ENCODE measurements at places on chromosomes 6 and 20.

- no peak for DNase-seq
Observed at GRCh38 chr20:33647603-33648395, 14.3 kb upstream of the C20orf144 start.

DNA sequence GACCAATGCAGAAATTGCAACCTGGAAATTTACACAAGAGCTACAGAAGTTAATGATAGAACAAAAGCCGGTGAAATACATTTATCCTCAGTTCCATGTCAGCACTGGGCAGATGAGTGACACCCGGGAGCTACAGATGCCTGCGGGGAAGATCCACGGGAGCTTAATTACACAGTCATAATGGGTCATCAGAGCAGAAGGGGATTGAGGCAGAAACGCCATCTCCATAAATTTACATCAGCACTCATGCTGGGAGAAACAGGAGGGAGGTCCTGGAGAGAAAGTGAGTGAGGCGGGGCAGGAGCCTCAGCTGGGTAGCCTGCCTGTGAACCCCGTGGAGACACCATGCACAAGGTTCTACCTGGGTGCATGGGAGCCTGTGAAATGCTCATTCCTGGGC, 37.6 kb upstream of the CST7 start:
- no peak for DNase-seq

- DNase-seq, result no peak
Observed at GRCh38 chr6:36069573-36069972, 42.0 kb downstream of the MAPK14 start.

DNA sequence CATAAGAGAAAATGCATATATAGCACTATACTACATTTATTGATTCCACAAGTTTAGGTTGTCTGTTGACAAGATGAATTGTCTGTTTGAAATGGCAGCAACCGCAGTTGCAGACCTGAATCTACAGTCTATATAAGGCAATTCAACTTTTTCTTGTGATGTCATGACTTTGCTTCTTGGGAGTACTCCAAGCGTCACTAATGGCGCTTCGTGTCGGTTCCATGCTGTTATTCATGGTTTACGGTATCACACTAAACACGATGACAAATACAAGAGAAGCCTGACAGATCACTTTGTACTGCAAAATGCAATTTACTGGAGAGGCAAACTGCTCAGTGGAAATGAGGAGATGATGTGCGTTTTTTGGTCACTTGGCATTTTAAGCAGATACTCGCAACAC, 280.3 kb upstream of the TCF21 start:
- no peak for DNase-seq

- DNase-seq, result no peak
Observed at GRCh38 chr6:73177221-73177944, 47.9 kb downstream of the KHDC1L start.

Data from HCT116 (cell line).